ENCODE measurements at places on chromosomes 3 and 15. TPM values are rescaled to one million over a fixed set of nuclear protein-coding genes. Genes with fewer than 3 reads are reported as not detected.

Gene NFKBIZ
- total RNA-seq: 79.3 TPM

Gene NEK11
- total RNA-seq: 1.1 TPM

Gene PCYT1A
- total RNA-seq: 27.4 TPM

Gene POLG
- total RNA-seq: 93.0 TPM

Gene MRAS
- total RNA-seq: 0.62 TPM

Gene CERS3
- 0.25 TPM for total RNA-seq

Gene ASB14
- total RNA-seq: not detected

Gene SPSB4
- not detected for total RNA-seq

Gene MITF
- not detected for total RNA-seq

Gene CNTN4
- total RNA-seq: not detected

Gene PTH1R
- total RNA-seq: not detected

Gene CXCR6
- not detected for total RNA-seq

Gene GABRR3
- not detected for total RNA-seq

Gene CLDN18
- not detected for total RNA-seq

Measured in activated naive CD4-positive, alpha-beta T cell treated with anti-CD3 and anti-CD28 coated beads for 36 hours (primary cell).